ENCODE measurements at places on chromosomes 16 and 17. TPM values are rescaled to one million over a fixed set of nuclear protein-coding genes. Genes with fewer than 3 reads are reported as not detected.

The KRTAP4-4 gene
- not detected for polyA plus RNA-seq

The C16orf54 gene
- polyA plus RNA-seq = not detected

The ERN2 gene
- 0.44 TPM for polyA plus RNA-seq

The CCL22 gene
- polyA plus RNA-seq = 0.45 TPM

The CPPED1 gene
- polyA plus RNA-seq = 10.0 TPM

The AOC3 gene
- 3.4 TPM for polyA plus RNA-seq

The ODAD4 gene
- 3.2 TPM for polyA plus RNA-seq

The ADAP2 gene
- polyA plus RNA-seq = 0.71 TPM

The SECTM1 gene
- polyA plus RNA-seq = not detected

The FBXO39 gene
- not detected for polyA plus RNA-seq

The MYO15A gene
- polyA plus RNA-seq = 3.9 TPM

The TBX21 gene
- 0.12 TPM for polyA plus RNA-seq

The CD300H gene
- not detected for polyA plus RNA-seq

The CDK3 gene
- 18.5 TPM for polyA plus RNA-seq

The IGFBP4 gene
- polyA plus RNA-seq = 215 TPM

The IL17C gene
- not detected for polyA plus RNA-seq

The C17orf67 gene
- 1.9 TPM for polyA plus RNA-seq

The TMC7 gene
- polyA plus RNA-seq = 4.6 TPM

The CLEC19A gene
- polyA plus RNA-seq = not detected

The C16orf87 gene
- polyA plus RNA-seq = 66.6 TPM

The GP1BA gene
- 0.81 TPM for polyA plus RNA-seq

All from cardiac muscle cell (in vitro differentiated cells and primary cell).